GM12878 (cell line): ENCODE measurements at places on chromosomes 2 and 18. TPM values are rescaled to one million over a fixed set of nuclear protein-coding genes. Genes with fewer than 3 reads are reported as not detected.
A peak's percentile ranks its signal among the peaks of the same experiment; 100 is the strongest.

GRCh38 chr2:32768387-32769174, 140.7 kb downstream of the TTC27 start:
- no peak for DNase-seq
- H3K27ac ChIP-seq = no peak overlapping the region
- no peaks in the 10 kb centered on the region for H3K36me3 ChIP-seq
- no peaks in the 10 kb centered on the region for H3K4me1 ChIP-seq

DNA sequence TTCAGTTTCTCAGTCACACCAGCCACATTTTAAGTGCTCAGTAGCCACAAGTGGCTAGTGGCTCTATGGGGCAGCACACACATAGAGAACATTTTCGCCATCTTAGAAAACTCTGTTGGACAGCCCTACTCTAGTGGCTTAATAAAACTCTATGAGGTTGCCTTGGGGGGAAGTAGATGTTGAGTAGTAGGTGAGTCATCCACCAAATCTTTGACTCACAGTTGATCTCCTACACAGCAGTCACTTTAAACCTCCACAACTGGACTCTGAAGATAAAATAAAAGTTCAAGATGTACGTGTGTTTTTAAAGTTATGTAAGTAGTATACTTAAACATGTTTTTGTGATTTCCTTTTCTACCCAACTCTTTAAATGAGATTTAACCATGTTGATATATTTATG, 379.0 kb downstream of the SETBP1 start:
- H3K36me3 ChIP-seq = no peaks in the 10 kb centered on the region
- no peak overlapping the region for H3K27ac ChIP-seq
- H3K27me3 ChIP-seq = no peaks in the 10 kb centered on the region

- no peaks in the 10 kb centered on the region; the same call in 1 of the 2 replicates for H3K36me3 ChIP-seq
- H3K27ac ChIP-seq = no peak overlapping the region
- no peaks in the 10 kb centered on the region for H3K4me1 ChIP-seq
- H3K4me3 ChIP-seq = no peak overlapping the region
These were observed 196.6 kb downstream of the NBAS start for GRCh38 chr2:15364561-15364960.

- 0 out of 2 replicates have a peak overlapping the region, but pooled peaks have one; percentile 1 for H3K4me3 ChIP-seq
- H3K4me1 ChIP-seq = peaks cover 40% of the 10 kb centered on the region
- no peaks in the 10 kb centered on the region for H3K27me3 ChIP-seq
- DNase-seq = no peak
These were observed 73.6 kb downstream of the SPRED2 start for GRCh38 chr2:65358678-65359400.

HOXD9 gene
- not detected in 2 replicates for total RNA-seq

DNA sequence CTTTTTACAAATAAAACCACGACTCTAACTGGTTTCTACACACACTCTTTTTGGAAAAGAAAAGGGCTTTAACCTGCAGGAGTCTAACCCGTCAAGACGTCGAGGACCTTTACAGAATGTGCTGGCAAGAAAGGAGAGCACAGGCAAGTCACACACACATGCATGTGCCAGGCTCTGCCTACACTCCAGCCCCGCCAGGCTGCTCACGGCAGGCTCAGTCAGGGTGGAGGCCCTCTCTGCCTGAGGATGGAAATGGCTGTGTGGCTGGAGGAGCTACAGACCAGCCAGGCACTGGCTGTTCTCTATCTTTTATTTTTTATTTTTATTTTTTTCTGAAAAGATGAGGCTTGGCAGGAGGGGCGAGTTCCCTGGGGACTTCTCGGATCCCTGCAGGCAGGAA, 10.2 kb downstream of the SIX3 start:
- peak overlapping the region; percentile 46; the same call in 1 of the 2 replicates for H3K4me3 ChIP-seq
- H3K4me1 ChIP-seq = peaks cover 9% of the 10 kb centered on the region
- H3K27me3 ChIP-seq = peaks cover 6% of the 10 kb centered on the region

GRCh38 chr2:120453635-120453998, 107.7 kb downstream of the INHBB start:
- H3K27ac ChIP-seq = no peak overlapping the region
- H3K27me3 ChIP-seq = peaks cover 4% of the 10 kb centered on the region
- no peaks in the 10 kb centered on the region for H3K36me3 ChIP-seq
- H3K4me1 ChIP-seq = no peaks in the 10 kb centered on the region
- no peak overlapping the region for H3K4me3 ChIP-seq

DNA sequence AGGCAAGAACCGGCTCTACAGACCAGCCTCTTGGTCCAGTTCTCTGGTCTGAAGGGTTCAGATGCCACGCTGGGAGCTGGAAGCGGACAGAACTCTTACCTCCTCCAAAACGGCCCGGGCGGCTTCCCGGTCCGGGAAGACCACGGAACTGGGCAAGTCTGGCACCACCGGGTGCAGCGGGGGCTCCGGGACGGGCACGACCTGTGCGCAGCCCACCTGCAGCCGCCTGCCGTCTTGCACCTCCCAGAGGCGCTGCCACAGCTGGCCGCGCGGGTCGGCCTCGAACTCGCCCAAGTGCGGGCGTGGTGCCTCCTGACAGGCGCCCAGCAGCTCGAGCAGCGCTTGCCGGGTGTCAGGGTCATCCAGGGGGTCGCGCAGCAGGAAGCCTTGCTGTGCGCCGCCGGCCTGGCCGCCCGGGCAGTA, 773 bp downstream of the CMPK2 start:
- peak overlapping the region; percentile 68 for H3K27ac ChIP-seq
- H3K4me3 ChIP-seq = peak overlapping the region; percentile 77
- H3K27me3 ChIP-seq = no peaks in the 10 kb centered on the region; the same call in 1 of the 2 replicates
- H3K4me1 ChIP-seq = peaks cover 12% of the 10 kb centered on the region; the same call in 1 of the 2 replicates
- H3K36me3 ChIP-seq = peaks cover 2% of the 10 kb centered on the region

GRCh38 chr2:147273628-147274027, 571.2 kb upstream of the ACVR2A start:
- H3K36me3 ChIP-seq = no peaks in the 10 kb centered on the region
- no peak for DNase-seq
- no peaks in the 10 kb centered on the region for H3K4me1 ChIP-seq
- H3K27me3 ChIP-seq = no peaks in the 10 kb centered on the region

MSH2 gene
- 51.1 and 53.8 TPM in 2 replicates for total RNA-seq

FOXD4L1 gene
- 0.16 TPM in 1 of 2 replicates, not detected in the other for total RNA-seq

DNA sequence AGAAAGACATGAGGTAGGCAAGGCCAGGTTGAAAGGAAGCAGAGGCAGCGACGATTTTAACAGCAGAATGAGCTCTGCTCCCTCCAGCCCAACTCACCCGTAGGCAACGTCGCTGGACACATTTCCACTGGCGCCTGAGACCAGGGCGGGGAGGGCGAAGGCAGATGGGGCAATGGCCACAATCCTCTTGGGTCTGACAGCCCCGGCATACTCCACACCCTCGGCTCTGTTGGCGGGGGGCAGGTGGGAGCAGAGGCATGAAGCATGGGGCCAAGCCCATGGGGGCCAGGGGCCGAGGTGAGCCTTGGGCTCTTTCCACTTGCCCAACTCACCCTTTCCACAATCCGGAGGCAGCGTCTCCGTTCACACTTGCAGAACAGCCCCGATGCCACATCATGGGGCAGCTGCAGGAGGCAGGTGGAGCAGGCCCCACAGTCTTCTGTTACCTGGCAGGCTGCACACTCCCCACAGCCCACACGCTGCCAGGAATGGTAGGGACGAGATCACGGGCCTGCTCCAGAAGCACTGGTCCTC, 5.8 kb downstream of the MBD1 start:
- no peak for DNase-seq
- H3K4me3 ChIP-seq = no peak overlapping the region
- H3K36me3 ChIP-seq = peaks cover 73% of the 10 kb centered on the region
- peaks cover 4% of the 10 kb centered on the region for H3K4me1 ChIP-seq
- H3K27me3 ChIP-seq = no peaks in the 10 kb centered on the region
